ENCODE measurements at places on chromosomes 2 and 18.

DNA sequence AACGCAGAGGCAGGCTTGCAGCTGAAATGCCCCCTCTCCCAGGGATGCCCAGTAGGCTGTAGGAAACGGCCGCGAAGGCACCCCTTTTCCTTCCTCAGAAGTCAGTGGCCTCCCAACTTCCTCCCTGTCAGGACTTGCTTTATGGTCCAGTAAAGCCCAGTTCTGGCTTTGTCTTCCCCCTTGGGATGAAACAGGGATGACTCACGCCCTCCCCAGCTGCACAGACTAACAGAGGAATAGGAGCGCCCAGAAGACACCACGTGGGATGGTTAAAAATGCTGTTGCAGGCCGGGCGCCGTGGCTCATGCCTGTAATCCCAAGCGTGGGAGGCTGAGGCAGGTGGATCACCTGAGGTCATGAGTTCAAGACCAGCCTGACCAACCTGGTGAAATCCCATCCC lies 6.9 kb downstream of the CREG2 start:
- H3K27me3 ChIP-seq = no peaks in the 10 kb centered on the region
- H3K4me1 ChIP-seq = no peaks in the 10 kb centered on the region
- H3K4me3 ChIP-seq = no peak overlapping the region
- H3K36me3 ChIP-seq = no peaks in the 10 kb centered on the region

DNA sequence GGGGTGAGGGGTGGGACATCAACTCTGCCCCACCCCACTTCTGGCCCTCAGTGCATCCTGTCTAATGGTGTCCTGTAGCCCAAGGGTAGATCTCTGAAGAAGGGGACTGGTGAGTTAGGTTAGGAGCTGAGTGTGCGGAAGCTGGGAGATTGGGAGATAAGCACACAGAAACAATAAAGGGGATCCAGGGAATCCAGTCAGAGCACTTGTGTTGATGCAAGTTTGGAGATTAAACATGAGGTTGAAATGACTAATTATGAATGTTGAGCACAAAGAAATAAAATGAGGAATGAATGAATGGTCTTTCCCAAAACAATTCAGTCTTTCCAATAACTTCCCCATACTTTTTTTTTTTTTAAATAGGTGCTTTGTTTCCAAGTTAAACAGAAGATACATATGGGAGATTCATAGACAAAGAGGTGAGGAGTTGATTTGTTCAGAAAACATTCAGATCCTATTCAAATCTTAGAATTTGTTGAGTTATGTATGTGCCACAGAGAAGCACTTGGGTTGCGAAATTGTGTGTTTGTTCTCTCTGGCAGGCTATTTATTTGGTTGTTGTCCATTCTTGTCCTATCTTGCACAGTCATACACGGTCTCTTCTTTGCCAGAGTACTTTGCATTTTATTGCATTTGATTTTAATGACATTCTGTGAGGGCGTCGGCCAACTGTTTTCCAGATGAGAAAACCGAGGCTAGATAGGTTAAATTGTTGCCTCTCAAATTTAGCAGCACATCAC lies 31.6 kb upstream of the NABP1 start:
- no peaks in the 10 kb centered on the region for H3K36me3 ChIP-seq
- no peak for DNase-seq
- H3K27ac ChIP-seq = no peak overlapping the region
- no peaks in the 10 kb centered on the region for H3K4me1 ChIP-seq
- H3K4me3 ChIP-seq = no peak overlapping the region
- no peaks in the 10 kb centered on the region for H3K27me3 ChIP-seq

DNA sequence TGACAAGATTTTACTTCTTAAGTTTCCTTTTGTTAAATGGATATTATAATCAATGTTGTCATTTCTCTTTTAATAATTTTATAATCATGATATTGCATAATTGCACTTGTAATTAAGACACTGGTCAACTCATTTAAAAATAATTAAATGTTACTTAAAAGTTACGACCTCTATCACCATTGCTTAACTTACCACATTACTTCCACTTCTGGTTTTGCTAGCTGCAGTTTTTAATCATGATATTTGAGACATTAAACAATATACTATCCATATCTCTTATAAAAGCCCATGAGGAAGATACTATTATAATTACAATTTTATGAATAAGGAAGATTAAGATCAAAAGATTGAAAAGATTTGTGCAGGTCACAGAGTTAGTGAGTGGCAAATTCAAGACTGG lies 502.0 kb downstream of the RNF144A start:
- H3K4me1 ChIP-seq = no peaks in the 10 kb centered on the region
- no peak overlapping the region for H3K27ac ChIP-seq
- no peaks in the 10 kb centered on the region for H3K36me3 ChIP-seq
- H3K27me3 ChIP-seq = peaks cover 60% of the 10 kb centered on the region
- DNase-seq = no peak

DNA sequence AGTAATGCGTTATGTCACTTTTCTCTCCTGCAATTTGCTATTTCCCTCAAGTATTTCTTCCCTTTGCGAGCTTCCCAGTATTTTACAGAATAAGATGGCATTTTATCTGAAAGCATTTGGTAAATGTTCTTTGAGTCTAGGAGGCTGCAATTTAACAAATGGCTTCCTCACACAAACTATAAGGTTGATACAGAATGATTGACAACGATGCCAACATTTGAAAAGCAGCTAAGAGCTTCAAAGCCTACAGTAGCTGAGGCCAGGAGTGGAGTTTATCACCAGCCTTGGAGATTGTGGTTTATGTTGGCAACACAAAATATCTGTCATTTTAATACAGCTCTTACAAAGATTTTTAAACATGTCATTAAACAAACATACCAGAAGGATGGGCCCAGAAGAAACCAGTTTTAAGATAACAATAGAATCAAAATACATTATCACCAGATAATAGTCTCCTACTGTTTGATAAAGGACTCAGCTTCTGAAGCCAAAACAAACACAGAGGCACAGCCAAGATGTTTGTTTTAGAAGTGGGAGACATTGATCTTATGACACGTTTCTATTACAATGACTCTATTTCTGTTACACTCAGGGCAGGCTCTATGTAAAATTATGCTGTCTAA lies 711.4 kb upstream of the ACVR2A start:
- H3K27ac ChIP-seq = no peak overlapping the region
- H3K27me3 ChIP-seq = no peaks in the 10 kb centered on the region
- H3K4me3 ChIP-seq = no peak overlapping the region
- no peaks in the 10 kb centered on the region for H3K4me1 ChIP-seq
- DNase-seq = no peak

Measured in HCT116 (cell line).